ENCODE measurements at places on chromosomes 11 and 22.

DNA sequence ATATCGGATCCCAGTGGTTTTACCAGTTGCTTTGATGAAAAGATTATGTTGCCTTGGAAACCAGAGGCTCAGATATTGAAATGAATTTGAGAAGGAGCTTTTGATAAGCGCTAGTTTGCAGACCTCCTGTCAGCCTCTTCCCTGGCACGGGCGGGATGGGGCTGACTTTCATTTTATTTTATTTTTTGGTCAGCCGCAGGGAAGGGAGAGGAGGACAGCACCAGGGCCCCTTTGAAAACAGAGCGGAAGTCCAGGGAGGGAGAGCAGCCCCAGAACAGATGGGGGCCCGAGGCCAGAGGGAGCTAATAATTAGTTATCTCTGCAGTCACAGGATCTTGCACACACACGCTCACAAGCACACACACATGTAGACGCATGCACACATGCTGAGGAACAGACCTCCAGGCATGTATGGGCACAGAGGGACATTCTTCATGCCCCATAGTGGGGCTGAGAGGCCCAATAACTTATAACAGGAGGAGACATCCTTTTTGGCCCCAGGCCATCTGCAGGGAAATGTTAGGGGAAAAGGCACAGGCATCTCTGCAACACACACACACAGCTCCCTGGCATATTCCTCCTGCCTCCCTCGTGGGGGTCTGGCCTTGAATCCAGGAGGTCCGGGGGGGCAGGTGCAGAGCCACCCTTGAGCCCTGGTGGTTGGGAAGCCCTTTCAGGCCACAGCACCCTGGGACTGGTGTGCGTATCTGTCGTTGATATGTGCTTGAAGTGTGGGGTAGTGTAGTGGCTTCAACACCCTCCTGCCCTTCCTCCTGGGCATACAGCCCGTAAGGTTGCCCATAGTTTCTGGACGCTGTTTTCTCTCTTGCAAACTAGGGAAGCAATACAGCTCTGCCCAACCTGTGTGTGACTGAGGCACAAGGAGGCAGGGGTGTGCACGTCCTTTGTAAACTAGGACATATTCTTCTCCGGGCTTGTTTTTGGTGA lies 117.3 kb downstream of the CEP164 start:
- no peak for DNase-seq

GRCh38 chr11:44817207-44817949 lies 90.6 kb downstream of the TSPAN18 start:
- DNase-seq, result no peak

- no peak for DNase-seq
Observed at GRCh38 chr11:2540223-2540991, 95.6 kb downstream of the KCNQ1 start.

DNA sequence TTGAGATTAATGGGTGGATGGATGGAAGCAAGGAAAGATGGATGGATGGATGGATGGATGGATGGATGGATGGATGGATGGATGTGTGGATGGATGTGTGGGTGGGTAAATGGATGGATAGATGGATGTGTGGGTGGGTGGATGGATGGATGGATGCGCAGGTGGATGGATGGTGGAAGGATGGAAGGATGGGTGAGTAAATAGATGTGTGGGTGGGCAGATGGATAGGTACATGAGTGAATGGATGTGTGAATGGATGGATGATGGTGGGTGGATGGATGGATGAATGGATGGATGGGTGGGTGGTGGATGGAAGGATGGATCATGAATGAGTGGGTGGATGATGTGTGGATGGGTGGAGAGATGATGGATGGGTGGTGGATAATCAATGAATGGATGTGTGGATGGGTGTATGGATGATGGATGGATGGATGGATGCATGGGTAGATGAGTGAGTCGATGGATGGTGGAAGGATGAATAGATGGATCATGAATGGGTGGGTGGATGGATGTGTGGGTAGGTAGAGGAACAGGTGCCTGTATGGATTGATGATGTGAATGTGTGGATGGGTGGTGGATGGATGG lies 375.2 kb downstream of the BRD1 start:
- DNase-seq, result no peak

DNA sequence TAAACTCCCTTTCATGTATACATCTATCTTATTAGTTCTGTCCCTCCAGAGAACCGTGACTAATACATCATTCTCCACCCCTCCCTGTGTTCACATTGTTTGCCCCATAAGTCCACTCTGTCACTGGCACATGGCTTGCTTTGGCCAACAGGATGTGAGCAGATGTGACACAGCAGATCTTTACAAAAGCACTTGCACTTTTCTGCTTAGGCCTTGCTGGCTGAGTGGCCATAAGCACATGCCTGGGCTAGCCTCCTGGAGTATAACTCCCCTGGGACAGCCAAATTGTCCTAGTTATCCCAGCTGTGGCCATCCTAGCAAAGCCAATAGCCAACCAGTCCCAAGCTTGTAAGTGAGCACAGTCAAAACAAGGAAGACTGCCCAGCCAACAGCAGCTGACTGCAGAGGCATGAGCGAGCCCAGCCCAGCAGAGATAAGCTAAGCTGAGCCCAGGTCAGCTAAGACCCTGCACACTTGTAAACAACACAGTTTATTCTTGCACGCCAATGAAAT lies 9.7 kb upstream of the RCN1 start:
- no peak for DNase-seq

All from stimulated activated CD8-positive, alpha-beta memory T cell treated with anti-CD3 and anti-CD28 coated beads, Interleukin-2, amount 100 ng/mL, for 1 hour (primary cell).